Substantia nigra (tissue), 51 donors: ENCODE measurements at places on chromosomes 4 and X.

DNA sequence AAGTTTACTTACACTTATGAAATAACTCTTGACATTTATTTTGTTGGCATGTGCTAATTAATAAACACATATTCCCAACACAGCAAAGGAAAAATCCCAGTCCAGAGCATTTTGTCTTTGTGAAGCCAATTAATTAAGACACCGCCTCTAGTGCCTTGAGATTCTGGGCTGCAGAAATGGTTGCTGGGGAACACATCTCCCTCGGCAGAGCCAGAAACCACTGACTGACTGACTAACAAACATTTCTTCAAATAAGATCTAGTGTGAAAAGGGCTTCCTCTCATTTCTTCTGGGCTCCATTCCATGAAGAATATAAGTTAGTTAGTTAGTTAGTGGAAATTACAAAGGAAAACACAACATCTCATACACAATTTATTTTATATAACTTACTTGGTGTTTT, 28.4 kb upstream of the NAP1L5 start:
- DNase-seq = no peak

DNA sequence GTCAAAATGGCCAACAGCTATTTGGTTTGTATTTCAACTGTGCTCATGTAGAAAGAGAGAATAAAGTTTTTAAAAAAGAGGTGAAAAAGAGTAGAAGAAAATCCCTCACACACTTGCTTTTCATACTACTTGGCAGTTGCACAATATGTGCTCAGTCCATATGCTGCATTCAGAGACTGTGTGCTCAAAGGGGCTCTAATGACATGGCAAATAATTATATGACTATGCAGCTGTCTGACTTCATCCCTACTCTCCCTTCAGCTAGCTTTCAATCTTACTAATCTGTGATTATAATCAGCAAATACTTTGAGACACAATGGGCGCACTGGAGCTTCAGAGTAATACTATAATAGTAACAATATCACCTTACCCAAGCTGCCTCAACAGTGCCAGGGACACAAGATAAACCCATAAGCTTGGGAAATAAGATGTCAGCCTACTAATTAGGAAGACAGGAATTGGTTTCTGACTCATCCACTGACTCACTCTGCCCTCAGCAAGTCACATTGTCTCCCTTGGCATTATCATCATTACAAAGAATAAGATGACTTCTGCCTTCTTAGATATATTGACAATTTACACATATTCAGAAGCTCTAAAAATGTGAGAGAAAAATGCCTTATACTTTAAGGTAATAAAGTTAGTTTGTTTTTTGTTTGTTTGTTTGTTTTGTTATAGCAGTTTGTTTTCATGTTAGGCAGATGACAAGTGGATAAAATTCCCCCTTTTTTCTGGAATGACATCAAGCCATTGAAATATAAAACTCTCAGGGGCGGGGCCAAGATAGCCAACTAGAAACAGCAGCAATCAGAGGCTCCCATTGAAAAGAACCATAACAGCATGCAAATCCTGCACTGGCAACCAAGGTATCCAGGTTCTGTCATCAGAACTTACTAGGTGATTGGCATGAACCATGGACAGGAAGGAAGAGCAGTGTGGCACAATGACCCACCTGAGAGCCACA, 311.6 kb downstream of the FAM133A start:
- DNase-seq = no peak

GRCh38 chr4:42673082-42673425, 16.1 kb upstream of the ATP8A1 start:
- no peak for DNase-seq

DNA sequence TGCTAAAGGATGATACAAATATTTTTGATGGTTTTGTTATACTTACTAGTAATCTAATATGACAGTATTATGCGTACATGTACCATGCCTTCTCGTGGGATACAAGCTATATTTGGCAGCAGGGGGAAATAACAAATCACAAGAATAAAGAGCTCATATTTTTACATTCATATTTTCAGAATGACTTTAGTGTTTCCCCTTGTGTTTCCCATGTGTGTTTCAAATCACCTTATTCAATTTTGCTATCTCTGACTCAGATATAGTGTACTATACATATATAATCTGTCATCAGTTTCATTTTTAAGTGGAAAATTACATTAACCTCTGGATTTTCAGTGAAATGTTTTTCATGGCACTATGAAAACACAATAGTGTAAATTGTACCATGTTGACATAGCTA, 146.8 kb downstream of the RPA4 start:
- no peak for DNase-seq

- DNase-seq = no peak
Measured at GRCh38 chrX:132652871-132653270, 164.0 kb upstream of the MBNL3 start.

GRCh38 chrX:23959781-23960180, 52.0 kb downstream of the CXorf58 start:
- no peak for DNase-seq

- DNase-seq = no peak
Measured at GRCh38 chrX:16832301-16832700, 37.9 kb downstream of the RBBP7 start.

DNA sequence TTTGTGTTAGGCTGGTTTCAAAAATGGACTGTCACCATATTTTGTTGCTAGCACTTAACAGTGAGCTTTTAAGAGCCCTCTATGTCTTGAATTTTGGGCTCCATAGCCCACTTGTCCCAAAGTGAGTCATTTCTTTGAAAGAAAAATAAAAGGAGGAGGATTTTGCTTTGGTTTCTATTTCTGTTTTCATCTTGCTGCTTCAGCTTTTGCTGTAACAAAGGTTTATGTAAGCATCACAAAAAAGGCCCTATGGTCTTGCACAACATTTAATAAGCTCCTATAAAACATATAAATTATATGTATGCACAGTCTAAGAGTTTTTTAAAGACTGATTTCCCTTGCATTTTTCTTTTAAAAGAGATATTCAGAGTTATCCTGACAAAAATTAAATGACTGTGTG, 105.2 kb downstream of the PHOX2B start:
- DNase-seq = no peak

DNA sequence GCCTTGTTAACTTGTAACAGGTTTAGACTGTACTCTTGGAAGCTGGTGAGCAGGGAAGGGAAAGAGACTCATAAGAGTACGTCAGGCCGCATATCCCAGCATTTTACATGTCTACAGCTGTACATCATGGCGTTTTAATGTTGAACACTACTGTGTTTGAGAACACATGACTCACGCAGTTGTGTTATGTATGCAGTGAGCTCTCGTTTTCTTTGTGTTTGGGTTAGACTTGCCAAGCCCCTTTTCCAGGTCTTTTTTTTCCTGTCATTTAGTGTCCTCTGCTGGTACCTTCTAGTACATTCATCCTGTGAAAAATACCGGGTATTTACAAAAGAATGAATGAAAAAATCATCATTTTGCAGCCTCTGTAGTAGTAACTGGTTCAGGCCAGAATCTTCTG, 35.3 kb downstream of the SMS start:
- no peak for DNase-seq

- no peak for DNase-seq
Measured at GRCh38 chr4:107856901-107857300, 32.2 kb downstream of the SGMS2 start.

- DNase-seq = no peak
Measured at GRCh38 chr4:23577398-23577797, 312.4 kb downstream of the PPARGC1A start.

DNA sequence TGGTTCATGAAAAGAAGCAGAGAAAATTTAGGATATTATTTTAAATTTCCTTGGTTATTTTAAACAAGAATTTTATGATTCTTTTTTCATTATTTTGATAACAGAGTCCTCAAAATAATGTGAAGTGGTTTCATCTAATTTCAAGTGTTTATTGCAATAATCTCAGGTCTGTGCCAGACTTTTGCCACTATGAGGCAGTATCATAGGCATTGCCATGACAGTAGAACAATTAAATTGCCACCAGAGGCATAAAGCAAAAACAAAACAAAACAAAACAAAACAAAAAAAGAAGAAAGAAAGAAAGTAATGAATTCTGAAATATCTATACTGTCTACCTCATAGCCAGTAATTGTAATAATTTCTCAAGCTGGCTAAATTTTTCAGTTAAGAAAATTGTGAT, 739.2 kb downstream of the KCTD8 start:
- no peak for DNase-seq

DNA sequence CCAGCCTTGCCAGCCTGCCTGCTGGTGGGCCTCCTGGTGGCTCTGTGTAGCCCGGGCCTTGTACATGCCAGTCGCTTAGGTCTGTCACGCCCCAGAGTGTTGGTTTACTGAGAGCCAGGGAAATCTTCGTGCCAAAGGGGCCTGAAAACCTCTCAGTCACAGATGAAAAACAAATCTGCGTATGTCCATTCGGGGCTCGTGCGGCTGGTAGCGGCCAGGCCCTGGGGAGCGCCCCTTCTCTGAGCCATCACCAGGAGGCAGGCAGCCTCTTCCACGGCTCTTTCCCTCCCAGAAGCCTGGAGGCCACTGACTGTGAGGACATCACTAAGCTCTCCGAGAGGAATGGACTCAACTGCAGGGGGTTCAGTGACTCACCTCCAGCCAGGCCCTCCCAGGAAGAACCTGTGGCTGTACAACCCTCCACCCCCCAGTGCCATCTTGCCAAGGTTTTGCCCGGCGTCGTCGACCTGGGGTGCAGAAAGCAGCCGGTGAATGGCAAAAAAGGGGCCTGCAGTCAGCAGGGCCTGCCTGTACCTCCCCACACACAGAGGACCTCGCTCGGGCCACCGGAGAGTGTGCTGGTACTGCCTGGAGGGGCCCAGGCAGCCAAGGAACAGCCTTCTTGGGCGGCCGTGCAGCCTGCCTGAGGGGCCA, 162.2 kb downstream of the BCOR start:
- DNase-seq = no peak

DNA sequence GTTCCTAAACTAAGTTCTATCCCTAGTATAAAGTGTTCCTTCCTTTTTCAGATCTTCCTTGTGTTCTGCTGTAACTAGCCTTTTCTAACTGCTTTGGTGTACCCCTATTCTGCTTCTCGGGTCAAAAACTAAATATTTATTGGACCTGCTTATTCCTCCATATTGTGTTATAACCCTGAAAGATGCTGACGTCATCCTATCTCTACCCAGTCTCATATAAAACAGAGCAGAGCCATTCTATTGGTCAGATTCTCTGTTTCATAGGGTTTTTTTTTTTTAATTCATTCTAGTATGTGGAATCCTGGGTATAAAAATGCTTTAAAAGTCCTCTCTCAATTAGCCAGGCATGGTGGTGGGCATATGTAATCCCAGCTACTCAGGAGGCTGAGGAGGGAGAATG, 349.7 kb downstream of the ACTRT1 start:
- DNase-seq = no peak

DNA sequence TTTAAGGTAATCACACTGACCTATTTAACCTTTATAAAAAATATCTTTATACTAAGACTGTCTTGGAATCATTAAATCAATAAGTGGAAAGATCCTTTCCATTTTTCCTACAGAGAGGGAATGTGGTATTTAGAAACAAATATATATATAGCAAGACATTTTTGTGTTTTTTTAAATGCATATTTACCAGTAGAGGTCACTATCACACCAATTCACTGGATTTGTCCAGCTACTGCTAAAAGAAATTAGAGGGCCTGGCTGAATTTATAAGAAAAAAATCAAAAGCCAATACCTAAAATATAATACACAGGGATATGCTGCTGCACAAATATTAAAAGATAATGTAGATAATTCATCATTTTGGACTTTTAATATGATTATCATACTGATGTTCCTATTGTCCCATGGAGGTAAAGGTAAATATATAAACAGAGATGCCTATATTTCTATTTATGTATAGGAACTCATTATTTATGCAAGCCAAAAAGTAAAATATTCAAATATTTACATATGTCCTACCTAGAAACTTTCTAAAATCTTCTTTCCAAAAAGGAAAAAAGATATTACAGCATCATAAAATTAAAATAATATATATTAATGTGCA, 69.5 kb downstream of the PDE5A start:
- no peak for DNase-seq

DNA sequence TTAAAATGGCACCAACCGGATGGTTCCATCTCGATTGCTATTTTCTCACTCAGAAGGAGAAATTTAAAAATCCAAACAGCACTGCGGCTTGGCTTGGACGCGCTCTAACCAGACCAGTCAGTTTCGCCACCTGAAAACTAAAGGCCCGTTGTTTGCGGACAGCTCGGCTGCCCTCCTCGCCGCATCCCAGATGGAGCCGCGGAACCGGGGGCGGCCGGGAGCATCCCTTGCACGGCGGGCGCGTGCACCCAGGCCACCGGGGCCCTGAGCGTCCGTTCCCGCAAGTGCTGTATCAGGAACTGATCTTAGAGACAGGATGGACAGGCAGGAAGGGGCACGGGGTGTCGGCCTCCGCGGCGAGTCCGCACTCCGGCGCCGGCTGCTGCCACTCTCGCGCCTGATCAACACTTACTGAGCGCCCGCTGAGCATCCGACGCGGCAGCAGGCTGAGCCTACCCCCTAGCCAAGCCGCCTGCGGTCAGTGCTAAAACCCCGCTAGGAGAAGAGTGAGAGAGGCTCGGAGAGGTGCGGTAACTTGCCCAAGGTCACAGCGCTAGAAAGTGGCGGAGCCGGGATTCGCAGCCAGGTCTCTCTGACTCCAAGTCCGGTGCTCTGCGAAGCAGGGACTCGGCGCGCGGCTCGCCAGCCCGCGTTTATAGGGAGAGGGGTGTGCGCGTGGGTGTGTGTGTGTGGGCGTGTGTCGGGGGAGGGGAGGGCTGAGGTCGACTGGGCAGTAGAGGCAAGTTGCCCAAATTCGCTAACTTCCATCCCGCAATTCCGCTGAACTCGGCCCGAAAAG, at the start of gene CITED1:
TSS of gene CITED1 (minus strand) at position 629 of the 799 bp plus-strand sequence. CDS start 3,045 bp downstream, outside the sequence.
- DNase-seq = no peak
